ENCODE measurements at places on chromosomes 2 and 18. TPM values are rescaled to one million over a fixed set of nuclear protein-coding genes. Genes with fewer than 3 reads are reported as not detected.
A peak's percentile ranks its signal among the peaks of the same experiment; 100 is the strongest.

GRCh38 chr2:121080013-121080772 lies 204.8 kb downstream of the TFCP2L1 start:
- H3K4me1 ChIP-seq, result no peaks in the 10 kb centered on the region
- no peak overlapping the region for H3K4me3 ChIP-seq
- H3K27me3 ChIP-seq, result no peaks in the 10 kb centered on the region
- DNase-seq, result peak; percentile 67

- no peak overlapping the region for H3K27ac ChIP-seq
- H3K27me3 ChIP-seq, result no peaks in the 10 kb centered on the region
- no peaks in the 10 kb centered on the region for H3K4me1 ChIP-seq
- no peaks in the 10 kb centered on the region for H3K36me3 ChIP-seq
- H3K4me3 ChIP-seq, result no peak overlapping the region
Observed at GRCh38 chr2:127182626-127183458, 37.3 kb downstream of the CYP27C1 start.

- no peak overlapping the region for H3K27ac ChIP-seq
- peaks cover 70% of the 10 kb centered on the region for H3K27me3 ChIP-seq
- no peak overlapping the region for H3K4me3 ChIP-seq
- H3K36me3 ChIP-seq, result no peaks in the 10 kb centered on the region
- peak; percentile 60 for DNase-seq
- H3K4me1 ChIP-seq, result no peaks in the 10 kb centered on the region
Observed at GRCh38 chr2:218876562-218877219, 4.0 kb upstream of the WNT10A start.

DNA sequence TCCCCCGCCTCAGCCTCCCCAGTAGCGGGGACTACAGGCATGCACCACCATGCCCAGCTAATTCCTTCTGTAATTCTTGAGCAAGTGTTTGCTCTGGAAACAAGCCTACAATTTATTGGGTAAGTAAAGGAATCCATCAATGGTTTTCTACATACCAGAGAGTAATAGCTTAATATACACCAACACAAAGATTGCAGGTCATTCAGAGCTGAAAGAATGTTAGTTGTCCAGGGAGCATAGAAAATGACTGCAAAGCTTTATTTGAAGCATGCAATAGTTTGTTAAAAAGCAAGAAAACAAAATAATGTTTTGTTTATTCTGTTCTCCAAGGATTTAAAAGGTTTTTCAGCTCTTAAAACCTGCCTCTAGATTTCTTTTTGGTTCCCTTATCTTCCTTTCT lies 5.6 kb downstream of the IDH1 start:
- no peak for DNase-seq
- H3K4me1 ChIP-seq, result peaks cover 26% of the 10 kb centered on the region
- no peaks in the 10 kb centered on the region for H3K27me3 ChIP-seq

GRCh38 chr2:223269386-223269785 lies 217.4 kb downstream of the KCNE4 start:
- H3K36me3 ChIP-seq, result no peaks in the 10 kb centered on the region
- H3K27ac ChIP-seq, result peak overlapping the region; percentile 45
- DNase-seq, result peak; percentile 31
- H3K4me1 ChIP-seq, result peaks cover 7% of the 10 kb centered on the region
- no peaks in the 10 kb centered on the region for H3K27me3 ChIP-seq

NMUR1 gene
- 1.0 TPM for total RNA-seq

GRCh38 chr2:1997409-1997808 lies 253.1 kb upstream of the PXDN start:
- H3K4me1 ChIP-seq, result peaks cover 48% of the 10 kb centered on the region
- H3K4me3 ChIP-seq, result no peak overlapping the region
- H3K27me3 ChIP-seq, result no peaks in the 10 kb centered on the region
- DNase-seq, result no peak
- no peaks in the 10 kb centered on the region for H3K36me3 ChIP-seq

GRCh38 chr2:123696799-123697410 lies 328.2 kb upstream of the CNTNAP5 start:
- H3K36me3 ChIP-seq, result no peaks in the 10 kb centered on the region
- H3K27ac ChIP-seq, result no peak overlapping the region
- no peak for DNase-seq
- no peaks in the 10 kb centered on the region for H3K4me1 ChIP-seq

DNA sequence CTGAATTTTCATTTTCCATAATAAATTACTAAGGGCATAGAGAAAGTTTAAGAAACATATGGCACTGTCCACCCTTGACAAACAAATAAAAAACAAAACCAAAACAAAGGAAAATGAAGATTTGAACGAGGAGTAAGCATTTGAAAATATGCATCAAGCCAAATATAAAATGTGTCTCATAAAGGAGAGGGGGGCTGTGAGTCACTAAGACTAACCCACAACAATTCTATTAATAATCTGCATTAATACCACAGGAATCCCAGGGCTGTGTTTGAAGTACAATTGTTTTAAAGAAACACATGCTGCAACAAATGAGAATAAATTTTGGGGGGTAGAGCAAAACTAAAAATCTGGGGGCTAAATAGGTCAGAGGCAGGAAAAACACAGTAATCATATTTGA lies 53.8 kb upstream of the STK17B start:
- H3K27me3 ChIP-seq, result no peaks in the 10 kb centered on the region
- no peaks in the 10 kb centered on the region for H3K36me3 ChIP-seq
- H3K27ac ChIP-seq, result no peak overlapping the region
- peaks cover 13% of the 10 kb centered on the region for H3K4me1 ChIP-seq
- peak; percentile 24 for DNase-seq

MAP3K19 gene
- not detected for total RNA-seq

GRCh38 chr2:240879105-240879504 lies 10.5 kb downstream of the AGXT start:
- H3K4me1 ChIP-seq, result peaks cover 24% of the 10 kb centered on the region
- no peak overlapping the region for H3K27ac ChIP-seq
- DNase-seq, result no peak
- H3K36me3 ChIP-seq, result no peaks in the 10 kb centered on the region
- H3K27me3 ChIP-seq, result no peaks in the 10 kb centered on the region

TMEM178A gene
- 0.13 TPM for total RNA-seq

GRCh38 chr2:28567061-28567471 lies 71.2 kb downstream of the PLB1 start:
- H3K36me3 ChIP-seq, result no peaks in the 10 kb centered on the region
- H3K27ac ChIP-seq, result peak overlapping the region; percentile 53

DNA sequence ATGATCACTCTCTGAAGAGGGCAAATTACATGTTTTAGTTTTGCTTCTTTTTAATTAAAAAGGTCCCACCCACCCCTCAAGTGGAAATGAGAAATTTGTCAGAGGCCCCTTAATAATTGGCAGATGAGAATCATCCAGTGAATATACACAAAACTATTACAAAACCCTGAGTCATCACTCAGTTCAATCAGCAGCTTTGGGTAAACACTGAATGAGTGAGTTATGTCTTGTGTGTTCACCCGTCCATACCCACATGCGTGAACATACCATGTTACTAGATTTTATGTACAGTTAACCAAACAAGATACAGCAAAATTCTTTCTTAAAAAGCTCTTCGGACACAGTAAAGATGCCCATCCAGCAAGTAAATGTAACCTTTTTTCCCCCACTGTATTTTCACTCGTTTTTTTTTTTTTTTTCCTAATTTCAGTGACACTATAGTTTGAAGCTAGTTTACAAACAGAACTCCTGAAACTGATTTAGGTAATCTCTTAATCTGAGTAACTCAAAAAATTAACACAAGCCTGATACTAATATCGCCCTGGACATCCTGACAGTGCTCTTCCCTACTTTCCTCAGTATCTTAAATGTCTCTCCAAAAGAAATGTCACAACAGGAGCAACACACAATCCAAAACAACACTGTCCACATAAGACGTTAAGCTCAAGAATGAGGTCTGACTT lies 1.4 kb downstream of the PSME4 start:
- H3K36me3 ChIP-seq, result peaks cover 5% of the 10 kb centered on the region
- peak overlapping the region; percentile 74 for H3K4me3 ChIP-seq
- H3K4me1 ChIP-seq, result peaks cover 19% of the 10 kb centered on the region
- H3K27me3 ChIP-seq, result no peaks in the 10 kb centered on the region

DNA sequence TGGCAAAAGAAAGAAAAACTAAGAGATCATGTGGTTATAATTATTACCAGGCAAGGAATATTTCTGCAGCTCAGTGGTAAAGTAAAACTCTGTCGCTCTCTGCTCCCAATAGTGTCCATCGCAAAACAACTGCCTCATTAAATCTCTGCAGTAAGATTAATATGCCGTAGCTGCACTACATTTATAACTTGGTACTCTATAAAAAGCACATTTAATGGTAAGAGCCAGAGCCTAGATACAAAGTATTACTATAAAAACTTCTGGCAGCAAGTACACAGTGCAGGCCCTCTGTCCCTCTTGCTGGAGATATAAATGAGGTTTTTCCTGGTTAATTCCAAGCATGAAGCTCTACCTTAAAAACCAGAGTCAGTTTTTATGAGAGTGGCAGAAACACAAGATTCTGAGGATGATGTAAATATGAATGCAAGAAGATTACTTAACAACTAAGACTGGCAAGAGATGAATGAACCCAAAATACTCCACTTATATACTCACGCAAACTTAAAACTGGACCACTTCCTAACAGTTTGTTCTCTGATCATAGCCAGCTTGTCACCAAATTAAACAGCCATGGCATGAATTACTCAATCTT lies 25.5 kb downstream of the ZNF521 start:
- no peak for DNase-seq
- no peak overlapping the region for H3K4me3 ChIP-seq
- H3K36me3 ChIP-seq, result no peaks in the 10 kb centered on the region
- H3K27ac ChIP-seq, result no peak overlapping the region

GRCh38 chr18:35491700-35492077 lies 6.1 kb downstream of the INO80C start:
- no peaks in the 10 kb centered on the region for H3K36me3 ChIP-seq
- no peaks in the 10 kb centered on the region for H3K27me3 ChIP-seq
- DNase-seq, result no peak
- no peak overlapping the region for H3K27ac ChIP-seq

DNA sequence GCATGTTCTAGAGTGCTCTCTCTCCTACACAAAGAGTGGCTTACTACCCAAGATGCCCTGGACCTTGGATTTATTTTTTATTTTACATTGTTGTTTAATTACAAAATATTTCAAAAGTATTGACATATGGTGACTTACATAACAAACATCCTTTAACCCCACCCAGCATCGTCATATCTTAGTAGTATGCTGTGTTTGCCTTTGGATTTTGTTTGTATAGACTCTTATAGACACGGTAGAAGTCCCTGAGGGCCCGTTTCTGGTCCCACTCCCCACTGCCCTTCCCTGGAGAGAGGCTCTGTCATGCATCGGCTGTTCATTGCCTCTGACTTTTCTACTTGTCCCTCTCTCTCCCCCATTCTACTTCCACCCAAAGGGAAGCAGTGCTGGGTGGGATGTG lies 112.0 kb downstream of the ZBTB7C start:
- H3K4me1 ChIP-seq, result peaks cover 6% of the 10 kb centered on the region
- no peak for DNase-seq
- no peak overlapping the region for H3K27ac ChIP-seq
- H3K27me3 ChIP-seq, result no peaks in the 10 kb centered on the region
- H3K4me3 ChIP-seq, result no peak overlapping the region
- no peaks in the 10 kb centered on the region for H3K36me3 ChIP-seq

DNA sequence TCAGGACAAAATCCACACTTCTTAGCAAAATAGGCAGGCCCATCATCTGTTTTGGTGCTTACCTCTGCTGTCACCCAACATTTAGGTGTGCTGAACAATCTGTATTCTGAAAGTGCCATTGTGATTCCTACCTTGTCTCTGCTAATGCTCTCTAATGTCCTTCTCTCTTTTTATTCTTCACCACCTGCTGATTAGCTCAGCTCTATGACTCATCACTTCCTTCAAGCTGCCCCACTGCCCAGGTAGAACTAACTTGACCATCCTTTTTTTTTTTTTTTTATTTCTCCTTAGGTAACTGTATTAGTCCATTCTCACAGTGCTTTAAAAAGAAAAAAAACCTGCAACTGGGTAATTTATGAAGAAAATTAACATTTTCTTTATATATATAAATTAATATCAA lies 478.7 kb upstream of the POU3F3 start:
- no peaks in the 10 kb centered on the region for H3K27me3 ChIP-seq
- H3K36me3 ChIP-seq, result no peaks in the 10 kb centered on the region
- H3K4me1 ChIP-seq, result no peaks in the 10 kb centered on the region
- no peak for DNase-seq
- no peak overlapping the region for H3K4me3 ChIP-seq
